ENCODE measurements at places on chromosomes 6 and 20. TPM values are rescaled to one million over a fixed set of nuclear protein-coding genes. Genes with fewer than 3 reads are reported as not detected.

- peak; percentile 79 for DNase-seq
- peaks cover 73% of the 10 kb centered on the region for H3K36me3 ChIP-seq
Observed at GRCh38 chr6:4059115-4059777, 19.7 kb downstream of the FAM217A start.

DNA sequence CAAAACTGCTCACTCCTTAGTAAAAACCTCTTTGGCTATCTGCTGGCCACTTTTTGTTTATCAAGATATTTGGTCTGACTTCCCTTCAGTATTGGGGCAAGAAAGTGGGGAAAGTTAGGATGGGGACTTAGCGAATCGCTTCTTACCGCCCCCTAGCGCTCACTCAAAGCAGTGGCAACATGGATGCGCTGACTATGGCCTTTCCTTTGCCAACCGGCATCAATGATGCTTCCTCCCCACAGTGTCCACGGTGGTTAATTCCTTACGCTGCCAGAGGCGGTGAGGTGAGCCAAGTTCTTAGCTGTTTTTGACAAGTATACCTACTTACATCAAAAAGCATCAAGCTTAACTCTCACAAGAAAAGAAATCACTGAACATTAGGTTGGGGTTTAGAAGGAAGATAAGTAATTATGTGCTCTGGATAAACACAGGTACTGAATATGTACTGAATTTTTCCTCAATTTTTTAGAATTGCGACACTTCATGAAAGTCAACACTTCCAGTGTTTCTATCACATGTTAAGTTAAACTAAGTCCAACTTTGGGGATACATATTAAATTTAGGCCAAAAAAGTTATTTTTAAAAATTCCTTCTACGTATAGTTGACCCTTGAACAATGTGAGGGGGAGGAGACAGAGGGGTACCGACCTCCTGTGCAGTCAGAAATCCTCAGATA lies 86.7 kb downstream of the GMDS start:
- no peaks in the 10 kb centered on the region for H3K36me3 ChIP-seq
- no peak for DNase-seq
- no peak overlapping the region for H3K4me3 ChIP-seq
- H3K27me3 ChIP-seq, result peaks cover 2% of the 10 kb centered on the region
- H3K27ac ChIP-seq, result no peak overlapping the region

DNA sequence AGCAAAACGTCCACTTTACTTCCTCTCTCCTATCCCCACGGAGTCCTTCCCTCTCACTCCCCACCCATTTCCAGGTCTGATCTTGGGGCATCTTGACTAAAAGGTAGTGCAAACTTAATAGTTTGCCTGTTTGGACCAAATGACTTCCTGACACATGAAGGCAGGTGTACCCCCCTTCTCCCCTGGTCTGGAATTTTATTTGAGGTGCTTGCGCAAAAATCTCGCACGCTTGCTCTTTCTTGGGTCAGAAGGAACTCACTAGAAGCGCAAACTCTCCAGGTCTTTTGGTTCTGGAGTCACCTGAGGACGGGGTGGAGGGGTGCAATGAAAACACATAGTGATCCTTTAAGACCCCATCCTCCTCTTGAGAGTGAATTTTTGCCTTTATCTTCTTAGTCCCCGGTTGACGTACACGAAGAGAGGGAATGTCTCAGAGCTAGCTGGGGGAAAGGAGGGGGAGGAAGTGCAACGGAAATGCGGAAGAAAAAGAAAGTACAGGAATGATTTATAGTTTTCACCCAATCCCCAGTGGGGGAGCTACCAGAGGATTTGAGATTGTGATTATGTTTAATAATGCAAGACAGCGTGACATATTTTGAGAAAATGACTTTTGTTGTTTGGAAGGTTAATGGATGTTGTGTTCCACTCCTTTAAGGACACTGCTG lies 4.9 kb downstream of the ADGRB3 start:
- no peaks in the 10 kb centered on the region for H3K36me3 ChIP-seq
- peaks cover 24% of the 10 kb centered on the region for H3K27me3 ChIP-seq
- no peak overlapping the region for H3K27ac ChIP-seq

DNA sequence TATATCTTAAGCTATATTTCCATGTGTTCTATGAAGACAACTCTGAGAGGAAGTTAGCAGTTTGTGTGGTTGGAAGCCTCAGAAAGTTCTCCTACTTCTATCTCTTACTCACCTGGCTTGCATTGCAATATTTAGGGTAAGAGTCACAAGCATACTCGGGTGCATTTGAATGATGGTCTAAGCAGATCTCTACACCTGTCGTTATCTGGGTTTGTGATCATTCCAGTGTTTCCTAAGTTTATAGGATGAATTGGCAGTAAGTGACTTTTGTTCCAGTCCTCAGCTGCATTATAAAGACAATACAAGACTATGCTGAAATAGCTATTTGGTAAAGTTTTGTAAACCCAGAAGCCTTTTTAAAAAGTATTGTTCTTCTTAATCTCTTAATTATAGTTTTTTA lies 36.9 kb downstream of the CBFA2T2 start:
- no peaks in the 10 kb centered on the region for H3K36me3 ChIP-seq
- no peak overlapping the region for H3K27ac ChIP-seq
- H3K4me1 ChIP-seq, result peaks cover 14% of the 10 kb centered on the region
- DNase-seq, result no peak
- no peak overlapping the region for H3K4me3 ChIP-seq

Gene OPRM1
- total RNA-seq, result not detected

DNA sequence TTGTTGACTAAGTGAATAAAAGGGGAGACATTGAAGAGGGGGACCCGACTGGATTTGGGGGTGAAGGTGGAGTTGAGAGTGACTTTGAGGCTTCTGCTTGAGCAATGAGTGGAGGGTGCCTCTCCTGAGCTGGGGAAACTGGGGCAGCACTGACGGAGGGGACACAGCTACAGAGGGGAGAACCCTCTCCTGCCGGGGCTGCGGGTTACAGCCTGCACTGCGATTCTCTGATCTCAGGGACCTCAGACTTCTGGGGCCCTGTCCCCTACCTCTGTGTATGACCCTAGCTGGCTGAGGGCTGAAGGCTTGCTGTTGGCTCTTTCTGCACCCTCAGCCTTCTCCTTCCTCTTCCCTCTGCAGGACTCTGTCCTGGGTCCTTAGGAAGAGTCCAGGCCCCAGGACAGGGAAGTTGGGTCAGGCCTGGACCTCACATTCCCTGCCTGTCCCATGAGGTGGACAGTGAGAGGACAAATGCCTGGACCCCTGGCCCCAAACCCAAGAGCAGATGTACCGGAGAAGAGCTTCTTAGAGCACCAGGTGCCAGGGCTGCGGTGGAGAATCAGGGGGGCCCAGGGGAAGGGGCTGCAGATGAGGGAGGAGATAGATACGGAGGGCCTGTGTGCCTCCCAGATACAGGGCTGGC lies 13.7 kb upstream of the FAM110A start:
- no peaks in the 10 kb centered on the region for H3K36me3 ChIP-seq
- H3K27me3 ChIP-seq, result peaks cover 2% of the 10 kb centered on the region
- DNase-seq, result no peak
- peaks cover 1% of the 10 kb centered on the region for H3K4me1 ChIP-seq

Gene CRISP3
- not detected for total RNA-seq

DNA sequence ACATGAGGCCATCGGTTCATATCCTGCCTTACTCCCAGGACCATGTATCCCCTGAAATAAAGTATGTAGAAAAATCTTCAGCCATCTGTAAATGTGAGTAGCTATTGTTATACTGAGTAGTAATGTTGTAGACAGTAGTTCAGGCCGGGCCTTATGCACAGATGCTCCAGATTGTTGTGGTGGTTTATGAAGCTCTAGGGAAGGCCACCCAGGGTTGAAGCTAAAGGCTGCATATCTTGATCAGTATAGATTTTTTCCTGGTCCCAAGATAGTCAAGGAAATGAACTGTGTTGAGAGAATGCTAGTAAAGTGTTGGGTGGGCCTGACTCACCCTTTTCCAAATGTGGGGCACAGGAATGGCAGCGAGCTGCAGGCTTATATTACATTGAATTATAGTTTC lies 81.4 kb downstream of the FNDC1 start:
- H3K27ac ChIP-seq, result no peak overlapping the region
- H3K36me3 ChIP-seq, result no peaks in the 10 kb centered on the region
- no peak for DNase-seq
- peaks cover 6% of the 10 kb centered on the region for H3K27me3 ChIP-seq
- H3K4me1 ChIP-seq, result no peaks in the 10 kb centered on the region
- no peak overlapping the region for H3K4me3 ChIP-seq

Gene MTHFD1L
- total RNA-seq, result 59.7 TPM

All from activated CD8-positive, alpha-beta T cell treated with anti-CD3 and anti-CD28 coated beads, Interleukin-2, amount 10 ng/mL, durations not matched to agents 7 days and 5 days (primary cell).